Urinary bladder (tissue), 4 donors: ENCODE measurements at places on chromosomes 1 and 21. TPM values are rescaled to one million over a fixed set of nuclear protein-coding genes. Genes with fewer than 3 reads are reported as not detected.

The KCNK1 gene
- 7.2 TPM for total RNA-seq

The TTC34 gene
- total RNA-seq: 0.32 TPM

The RGS13 gene
- 3.4 TPM for total RNA-seq

The AMPD1 gene
- total RNA-seq: 1.9 TPM

The TLCD4 gene
- 28.1 TPM for total RNA-seq

The ACTN2 gene
- 14.2 TPM for total RNA-seq

The OR14I1 gene
- total RNA-seq: not detected

The CSF1 gene
- 10.9 TPM for total RNA-seq

The NECTIN4 gene
- total RNA-seq: 12.2 TPM

The HTR1D gene
- total RNA-seq: 0.11 TPM

The GPR3 gene
- 0.16 TPM for total RNA-seq

The AGMAT gene
- 0.48 TPM for total RNA-seq

The SRGAP2 gene
- 71.5 TPM for total RNA-seq

The IFNLR1 gene
- total RNA-seq: 0.79 TPM

The GOLT1A gene
- total RNA-seq: 2.1 TPM

The ELF3 gene
- total RNA-seq: 123 TPM

The SFN gene
- 8.6 TPM for total RNA-seq

The DNAH14 gene
- 70.4 TPM for total RNA-seq

The BEND5 gene
- 10.3 TPM for total RNA-seq

The UBR4 gene
- 118 TPM for total RNA-seq

The ZBED6 gene
- 30.8 TPM for total RNA-seq

The CORT gene
- total RNA-seq: 0.26 TPM

The ELAPOR1 gene
- 0.74 TPM for total RNA-seq

The LAMC1 gene
- 279 TPM for total RNA-seq

The TRIM17 gene
- 1.9 TPM for total RNA-seq

The CHIA gene
- not detected for total RNA-seq

The SRP9 gene
- 389 TPM for total RNA-seq

The GJA9 gene
- total RNA-seq: 0.16 TPM

The TSPAN1 gene
- total RNA-seq: 7.9 TPM

The TENT5C gene
- 15.4 TPM for total RNA-seq

The YTHDF2 gene
- 54.9 TPM for total RNA-seq

The LCE2A gene
- not detected for total RNA-seq

The DMRTA2 gene
- not detected for total RNA-seq

The OR2L3 gene
- total RNA-seq: not detected

The THRAP3 gene
- total RNA-seq: 67.3 TPM

The AIRE gene
- total RNA-seq: 0.11 TPM

The CENPL gene
- 26.3 TPM for total RNA-seq

The FCRL5 gene
- total RNA-seq: 0.11 TPM

The ELAVL4 gene
- total RNA-seq: 5.7 TPM

The IFI44 gene
- 49.8 TPM for total RNA-seq

The SIPA1L2 gene
- 50.8 TPM for total RNA-seq

The DPT gene
- total RNA-seq: 175 TPM

The MAEL gene
- total RNA-seq: 0.48 TPM

The OR14K1 gene
- total RNA-seq: not detected
